ENCODE measurements at places on chromosomes 5 and 9.

- DNase-seq, result no peak
Measured at GRCh38 chr5:156522651-156523529, 195.9 kb downstream of the SGCD start.

- no peak for DNase-seq
Measured at GRCh38 chr9:36922548-36922947, 111.5 kb downstream of the PAX5 start.

GRCh38 chr5:77151501-77151900 lies 59.0 kb upstream of the PDE8B start:
- no peak for DNase-seq

- no peak for DNase-seq
Measured at GRCh38 chr5:109045710-109046109, 298.0 kb downstream of the FER start.

DNA sequence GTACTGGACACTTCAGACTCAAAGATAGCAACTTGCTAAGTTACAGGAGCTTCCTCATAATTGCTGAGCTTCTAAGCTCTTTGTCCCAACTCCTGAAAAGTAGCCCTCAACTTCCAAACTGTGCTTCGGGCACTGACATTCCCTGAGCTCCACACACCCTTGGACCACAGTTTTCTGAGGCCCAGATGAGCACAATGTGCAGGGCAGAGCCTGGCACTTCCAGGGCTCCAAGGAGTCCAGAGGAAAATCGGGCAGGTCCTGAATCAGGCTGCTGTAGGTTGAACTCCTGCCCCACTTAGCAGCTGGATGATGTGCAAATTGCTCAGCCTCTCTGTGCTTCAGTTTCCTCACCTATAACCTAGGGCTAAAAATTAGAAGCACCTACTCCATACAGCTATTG lies 54.6 kb upstream of the KCNIP1 start:
- DNase-seq, result no peak

GRCh38 chr5:30736669-30737068 lies 456.8 kb upstream of the CDH6 start:
- DNase-seq, result no peak

DNA sequence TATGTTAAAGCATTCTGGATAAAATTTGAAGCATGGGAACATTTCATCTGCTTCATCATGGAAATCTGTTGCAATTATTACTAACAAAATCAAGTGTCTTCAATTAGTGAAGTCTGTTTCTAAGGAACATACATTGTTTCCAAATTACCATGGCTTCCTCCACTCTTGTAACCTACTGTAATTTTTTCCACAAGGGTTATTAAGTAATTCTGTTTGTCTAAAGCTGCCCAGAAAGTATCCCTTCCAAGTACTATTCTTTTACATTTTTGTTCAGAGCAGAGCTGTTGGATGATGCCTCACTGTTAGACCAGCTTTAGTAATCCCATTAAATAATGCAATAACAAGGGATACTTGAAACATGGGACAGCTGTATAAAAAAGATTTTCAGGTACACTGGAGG lies 483.5 kb upstream of the CD180 start:
- no peak for DNase-seq

DNA sequence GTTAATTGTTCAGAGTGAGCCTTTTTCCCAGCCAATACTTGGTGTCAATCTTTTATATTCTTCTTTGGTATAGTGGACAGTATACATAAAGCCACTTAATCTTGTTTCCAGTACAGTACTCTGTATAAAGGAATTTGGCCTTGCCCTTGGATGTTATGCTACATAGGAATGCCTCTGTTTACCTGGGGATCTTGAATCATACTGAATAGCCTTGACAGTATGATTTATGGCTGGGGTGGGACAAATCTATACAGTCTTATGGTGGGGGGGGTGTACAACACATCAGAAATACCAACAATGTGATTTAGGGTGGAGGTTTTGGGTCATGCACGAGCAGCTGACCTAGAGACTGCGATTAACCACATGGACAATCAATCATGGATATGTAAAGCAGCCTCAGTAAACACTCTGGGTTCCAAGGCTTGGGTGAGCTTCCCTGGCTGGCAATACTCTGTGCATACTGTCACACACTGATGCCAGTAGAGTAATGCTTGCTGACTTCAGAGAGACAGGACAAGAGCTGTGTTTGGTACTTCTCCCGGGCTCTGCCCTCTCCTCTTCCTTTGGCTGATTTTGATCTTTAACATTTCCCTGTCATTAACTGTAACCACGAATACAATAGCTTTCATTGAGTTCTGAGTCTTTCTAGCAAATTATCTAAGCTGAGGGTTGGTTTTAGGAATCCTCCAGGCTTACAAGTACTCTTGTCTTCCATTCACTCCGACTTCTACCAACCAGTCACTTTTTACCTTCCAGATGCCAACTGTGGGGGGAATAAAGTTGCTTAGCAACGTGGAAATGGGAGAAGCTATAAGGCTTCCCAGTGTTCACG lies 84.6 kb downstream of the IARS1 start:
- DNase-seq, result no peak

- DNase-seq, result no peak
Measured at GRCh38 chr9:136454026-136454796, 14.6 kb upstream of the INPP5E start.

GRCh38 chr9:69190863-69191181 lies 16.7 kb downstream of the TJP2 start:
- DNase-seq, result no peak

DNA sequence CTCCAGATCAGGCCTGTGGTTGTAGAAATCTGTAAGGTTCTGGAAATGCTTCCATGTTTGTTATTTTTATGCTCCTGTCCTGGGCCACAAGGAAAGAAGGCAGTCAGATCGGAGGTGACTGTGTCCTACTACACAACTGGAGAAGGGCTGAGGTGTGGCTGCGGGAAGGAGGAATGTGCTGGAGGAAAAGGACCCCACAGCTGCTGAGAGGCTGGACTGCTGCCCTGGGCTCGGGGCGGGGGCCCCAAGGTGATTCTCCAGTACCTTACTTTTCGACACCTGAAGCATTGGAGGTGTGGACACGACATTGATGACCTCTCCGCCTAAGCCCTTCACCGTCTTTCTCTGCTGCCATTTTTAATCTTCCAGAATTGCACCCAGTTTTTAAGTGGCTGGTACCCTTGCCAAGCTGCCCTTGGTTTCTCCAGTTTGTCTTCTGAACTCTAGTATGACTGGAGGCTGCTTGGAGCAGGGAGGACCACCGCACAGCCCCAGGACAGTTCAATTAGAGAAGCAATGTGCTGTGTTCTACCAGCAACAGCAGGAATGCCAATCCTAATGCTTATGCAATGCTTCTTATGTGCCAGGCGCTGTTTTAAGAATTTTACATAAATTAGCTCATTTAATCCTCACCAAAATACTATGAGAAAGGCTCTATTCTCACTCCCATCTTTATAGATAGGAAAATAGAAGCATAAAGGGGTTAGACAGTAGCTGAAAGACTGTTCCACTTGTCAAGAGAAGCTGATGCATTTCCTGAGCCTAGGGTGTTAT lies 13.5 kb upstream of the ANKRD33B start:
- DNase-seq, result no peak

DNA sequence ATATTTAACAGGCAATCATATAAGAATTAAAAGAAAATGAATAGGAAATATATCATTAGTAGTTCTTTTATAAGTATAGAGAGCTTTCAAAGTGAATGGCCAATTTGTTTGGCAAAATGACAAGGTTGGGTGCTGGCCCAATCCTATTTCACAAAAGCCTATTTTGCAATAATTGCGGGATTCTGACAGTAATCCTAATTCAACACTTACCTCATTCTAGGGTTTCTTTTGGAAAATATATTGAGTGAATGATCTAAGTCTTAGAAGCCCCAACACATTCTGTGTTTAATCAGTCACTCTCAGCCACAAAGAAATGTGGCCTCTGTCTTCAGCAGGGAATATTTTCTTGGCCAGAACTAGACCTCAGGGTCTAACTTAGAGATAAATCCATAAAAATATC lies 835.9 kb upstream of the ZNF608 start:
- DNase-seq, result no peak

GRCh38 chr9:84620338-84620737 lies 49.2 kb upstream of the NTRK2 start:
- no peak for DNase-seq

GRCh38 chr9:2758162-2758897 lies 41.0 kb downstream of the KCNV2 start:
- DNase-seq, result no peak

GRCh38 chr5:120974690-120975089 lies 510.6 kb downstream of the PRR16 start:
- no peak for DNase-seq

GRCh38 chr5:89087128-89087527 lies 204.1 kb upstream of the MEF2C start:
- no peak for DNase-seq

- DNase-seq, result no peak
Measured at GRCh38 chr5:55407984-55408383, 100.2 kb downstream of the MTREX start.

DNA sequence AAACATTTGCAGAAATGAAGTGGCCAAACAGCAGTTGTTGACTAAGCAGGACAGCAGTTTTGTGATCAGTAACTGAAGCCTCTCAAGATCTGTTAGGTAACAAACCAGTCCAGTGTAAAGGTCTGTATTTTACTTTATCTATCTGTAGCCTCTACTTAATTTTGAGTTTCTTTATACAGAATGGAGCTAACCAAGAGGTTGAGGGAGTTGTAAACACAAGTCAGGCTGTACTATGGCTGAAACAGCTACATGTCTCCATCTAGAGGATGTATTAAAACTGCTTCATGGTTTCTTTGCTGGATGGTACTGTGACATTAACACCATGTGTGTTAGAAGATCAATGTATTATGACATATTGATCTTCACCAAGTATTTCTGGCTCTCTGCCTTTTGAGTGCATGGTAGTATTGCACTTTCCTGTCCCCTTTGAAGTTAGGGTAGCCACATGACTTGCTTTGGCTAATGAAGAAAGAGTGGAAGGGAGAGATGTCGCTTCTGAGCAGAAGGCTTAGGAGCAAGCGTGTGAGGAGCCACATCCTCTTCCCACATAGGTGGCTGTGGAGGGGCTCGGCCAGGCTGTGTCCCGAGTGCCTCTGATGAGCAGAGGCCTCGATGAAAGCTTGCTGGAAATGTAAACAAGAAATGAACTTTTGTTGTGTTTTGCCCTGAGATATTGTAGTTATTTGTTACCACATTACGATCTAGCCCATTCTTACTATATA lies 105.6 kb upstream of the PCA3 start:
- no peak for DNase-seq

DNA sequence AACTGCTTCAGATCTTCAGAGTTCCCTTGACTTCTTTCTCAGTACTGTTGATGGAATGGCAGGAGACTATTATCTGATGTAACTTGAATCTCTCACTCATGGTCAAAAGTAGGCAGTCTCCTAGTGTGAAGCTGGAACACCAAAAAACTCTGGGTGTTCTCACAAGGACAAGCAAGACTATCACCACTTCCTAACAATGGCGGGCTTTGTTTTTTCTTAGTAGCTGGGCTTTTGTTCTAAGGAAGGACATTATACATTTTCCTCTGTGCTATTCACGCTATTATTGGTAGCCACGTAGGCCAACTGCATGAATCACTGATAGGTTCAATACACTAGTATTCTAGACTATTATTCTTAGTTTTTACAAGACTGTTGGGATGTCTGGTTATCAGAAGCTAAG lies 67.7 kb upstream of the ATG10 start:
- no peak for DNase-seq

- no peak for DNase-seq
Measured at GRCh38 chr5:159132429-159133040, 32.8 kb upstream of the EBF1 start.

- DNase-seq, result peak; percentile 3
Measured at GRCh38 chr5:52989781-52990527, 802 bp downstream of the ITGA2 start.

- peak; percentile 51 for DNase-seq
Measured at GRCh38 chr9:123997665-123998277, 13.8 kb upstream of the LHX2 start.

- no peak for DNase-seq
Measured at GRCh38 chr9:97761879-97762278, 64.7 kb upstream of the XPA start.

GRCh38 chr5:40939753-40940152 lies 30.5 kb downstream of the C7 start:
- DNase-seq, result no peak

DNA sequence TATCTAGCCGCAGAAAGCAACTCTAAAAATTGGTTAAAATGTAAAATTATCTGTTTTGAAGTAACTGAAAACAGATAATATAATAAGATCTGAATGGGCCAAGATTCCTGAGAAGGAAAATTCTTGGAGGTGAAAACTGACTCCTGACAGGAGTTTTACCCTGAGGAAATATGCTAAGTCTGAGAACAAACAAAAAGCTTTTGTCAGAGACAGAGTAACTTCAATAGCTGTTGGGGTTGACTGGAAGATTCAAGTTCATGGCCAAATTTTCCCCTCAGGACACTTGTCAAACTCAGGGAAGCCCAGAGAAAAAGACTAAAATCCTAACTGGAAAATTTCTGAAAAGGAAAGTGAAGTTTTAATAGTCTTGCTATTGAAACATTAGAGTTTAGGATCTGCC lies 5.7 kb downstream of the PCDHB4 start:
- DNase-seq, result no peak

DNA sequence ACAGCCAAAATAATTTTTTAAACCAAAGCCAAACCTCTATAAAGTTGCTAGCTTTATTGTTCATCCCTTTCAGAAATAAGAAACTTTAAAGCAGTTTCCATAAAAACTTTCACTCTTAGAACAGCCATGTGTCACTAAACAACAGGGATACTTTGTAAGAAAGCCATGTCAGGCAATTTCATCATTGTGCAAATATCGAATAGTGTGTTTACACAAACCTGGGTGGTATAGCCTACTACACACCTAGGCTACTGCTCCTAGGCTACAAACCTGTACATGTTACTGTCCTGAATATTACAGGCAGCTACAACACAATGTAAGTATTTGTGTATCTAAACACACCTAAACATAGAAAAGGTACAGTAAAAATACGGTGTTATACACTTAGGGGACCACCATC lies 59.9 kb downstream of the TLE1 start:
- no peak for DNase-seq

DNA sequence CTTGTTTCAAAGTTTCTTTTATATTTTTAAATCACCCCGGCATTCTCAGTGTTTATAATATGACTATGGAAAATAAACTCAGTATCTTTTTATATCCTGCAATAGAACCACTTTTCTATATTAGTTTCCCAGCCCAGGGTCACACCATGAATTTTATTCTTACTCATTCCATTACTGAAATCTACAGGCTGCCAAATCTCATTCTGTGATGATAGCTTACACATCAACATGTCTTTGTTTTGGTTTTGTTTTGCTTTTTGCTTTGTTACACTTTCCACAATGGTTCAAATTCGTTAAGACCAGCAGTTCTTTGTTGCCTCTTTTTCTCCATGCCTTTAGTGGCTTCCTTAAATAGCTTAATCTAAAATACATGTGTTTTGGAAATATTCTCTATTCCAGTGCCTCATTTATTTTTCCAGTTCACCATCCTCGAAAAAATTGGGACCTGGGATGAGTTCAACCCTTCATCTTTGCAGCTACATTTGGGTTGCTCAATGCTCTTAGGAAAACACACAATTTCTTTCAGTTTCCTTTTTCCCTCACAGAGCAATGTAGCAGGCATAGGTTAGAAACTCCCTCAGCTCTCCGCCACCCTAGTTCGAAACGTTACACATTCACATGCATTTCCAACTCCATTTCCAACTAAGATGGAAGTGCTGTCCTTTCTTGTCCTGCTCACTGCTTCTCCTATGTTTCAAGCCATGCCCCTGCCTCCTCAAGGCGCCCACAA lies 1146.3 kb downstream of the MAT2B start:
- DNase-seq, result no peak

GRCh38 chr9:104900324-104900723 lies 27.6 kb downstream of the ABCA1 start:
- no peak for DNase-seq

All from CD4-positive, alpha-beta T cell treated with Interferon gamma for 1 hour (primary cell).